Uterus (tissue), 4 donors: ENCODE measurements at places on chromosomes 4 and X. TPM values are rescaled to one million over a fixed set of nuclear protein-coding genes. Genes with fewer than 3 reads are reported as not detected.

DNA sequence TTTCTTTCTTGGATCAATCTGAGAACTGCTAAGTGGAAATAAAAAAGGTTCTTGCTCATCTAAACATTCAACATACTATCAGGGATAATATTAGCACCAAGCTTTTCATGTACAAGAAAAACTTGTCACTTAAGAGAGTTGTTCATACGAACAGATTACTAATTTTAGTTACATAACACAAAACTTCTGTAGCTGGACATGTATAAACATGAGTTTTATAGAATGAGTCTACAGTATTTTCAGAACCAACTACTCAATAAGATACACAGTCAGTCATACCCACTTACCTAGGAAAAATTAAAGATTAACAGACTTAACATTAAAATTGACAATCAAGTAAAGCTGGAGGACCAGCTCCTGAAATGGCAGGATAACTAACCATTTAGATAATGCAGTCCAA is 540.1 kb upstream of the FAM241A start:
- DNase-seq: no peak

Gene GJB1
- total RNA-seq: 3.0 TPM

DNA sequence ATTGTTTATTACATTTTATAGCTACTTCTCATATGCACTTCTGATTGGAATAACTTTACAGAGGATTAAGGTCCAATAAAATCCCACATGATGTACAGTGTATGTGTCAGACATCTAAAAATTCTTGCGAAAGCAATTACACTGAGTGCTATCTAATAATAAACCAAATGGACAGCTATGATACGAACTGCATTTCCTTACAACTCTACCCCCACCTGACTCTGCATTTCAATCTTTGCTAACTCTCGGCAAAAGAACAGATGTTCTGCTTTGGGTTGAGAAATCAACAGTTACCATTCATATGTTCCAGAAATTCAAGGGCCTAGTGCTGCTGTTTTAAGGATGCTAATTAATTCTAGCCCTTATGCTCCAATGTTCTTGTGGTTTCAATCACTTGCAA is 287.9 kb upstream of the NOCT start:
- no peak for DNase-seq

GRCh38 chr4:138030375-138030774 is 211.8 kb downstream of the SLC7A11 start:
- no peak for DNase-seq

Gene STBD1
- total RNA-seq: 0.59 TPM

Gene HSFX4
- total RNA-seq: not detected

- DNase-seq: no peak
These were observed 88.7 kb upstream of the ELOVL6 start for GRCh38 chr4:110287130-110287529.

Gene ATP7A
- 26.5 TPM for total RNA-seq

DNA sequence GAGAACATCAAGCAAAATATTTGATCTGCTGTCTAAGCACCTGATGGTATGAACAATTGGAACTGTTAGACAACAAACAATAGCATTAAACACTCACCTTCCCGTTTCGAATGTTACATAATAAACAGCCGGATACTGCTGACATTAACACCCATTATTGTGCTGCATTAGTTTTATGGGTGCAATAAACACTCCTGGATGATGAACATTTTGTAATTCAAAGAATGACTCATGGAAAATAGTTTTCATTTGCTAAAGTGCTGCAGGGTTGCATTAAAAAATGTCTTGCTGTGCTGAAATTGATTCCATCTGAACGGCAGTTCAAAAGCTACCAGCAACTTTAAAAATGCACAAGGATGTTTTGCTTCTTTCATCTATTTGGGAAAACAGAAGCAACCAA is 100.8 kb upstream of the SORBS2 start:
- no peak for DNase-seq

GRCh38 chr4:145103496-145103895 is 5.4 kb downstream of the ABCE1 start:
- DNase-seq: no peak

Gene SLC6A14
- total RNA-seq: not detected

GRCh38 chr4:101198682-101199339 is 148.5 kb downstream of the PPP3CA start:
- no peak for DNase-seq

Gene PRIMPOL
- 25.1 TPM for total RNA-seq

DNA sequence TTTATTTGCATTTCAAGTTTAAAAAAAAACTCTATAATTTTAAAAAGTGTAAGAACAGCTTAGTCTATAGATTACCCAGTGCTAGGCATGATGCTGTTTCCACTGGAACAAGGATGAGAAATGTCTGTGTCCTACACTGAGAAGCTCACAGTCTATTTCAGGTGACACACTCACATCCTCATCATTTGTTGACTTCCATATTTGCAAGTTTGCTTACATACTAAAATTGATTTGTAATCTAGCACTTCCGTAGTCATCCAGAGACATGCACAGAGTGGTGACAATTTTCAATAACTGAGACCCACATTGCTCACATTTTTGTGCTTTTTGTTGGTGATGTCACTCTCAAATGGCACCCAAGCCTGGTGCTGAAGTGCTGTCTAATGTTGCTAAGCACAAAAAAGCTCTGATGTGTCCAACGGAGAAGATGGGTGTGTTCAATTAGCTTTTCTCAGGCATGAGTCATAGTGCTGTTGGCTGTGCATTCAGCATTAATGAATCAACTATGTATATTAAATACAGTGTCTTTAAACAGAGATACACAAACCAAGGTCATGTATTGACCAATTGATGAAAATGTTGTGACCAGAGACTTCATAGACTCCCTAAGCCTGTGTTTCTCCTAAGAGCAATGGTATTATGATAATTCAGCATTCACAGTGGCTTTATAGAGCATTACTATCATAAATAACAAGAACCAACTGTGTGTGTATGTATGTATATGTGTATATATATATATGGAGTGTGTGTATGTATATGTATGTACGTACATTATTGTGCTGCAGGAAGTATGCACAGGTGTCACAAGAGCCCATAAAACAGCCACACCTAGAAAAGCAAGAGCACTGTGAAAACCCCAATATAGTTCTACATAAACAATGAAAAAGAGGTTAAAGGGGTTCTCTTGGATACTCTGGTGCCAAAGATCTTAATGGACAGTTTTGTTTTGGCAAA is 31.2 kb upstream of the VCX3B start:
- DNase-seq: no peak
